ENCODE measurements at places on chromosomes 12 and 14.

DNA sequence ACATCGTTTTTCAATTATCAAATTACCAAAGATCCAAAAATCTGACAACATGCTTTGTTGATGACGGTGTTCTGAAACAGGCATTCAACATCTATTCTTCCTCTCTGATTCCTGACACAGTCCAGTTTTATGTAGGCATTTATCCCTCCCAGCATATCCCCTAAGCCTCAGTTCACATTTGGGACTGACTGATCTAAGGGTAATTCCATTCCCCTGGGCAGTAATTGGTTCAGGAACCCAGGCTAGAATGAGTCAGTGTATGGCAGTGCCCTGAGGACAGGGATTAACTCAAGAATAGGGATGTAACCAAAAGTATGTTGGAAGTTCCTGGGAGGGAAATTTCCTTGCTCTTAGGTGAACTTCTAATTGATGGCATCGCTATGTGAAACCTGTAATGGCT, 10.3 kb upstream of the PCNX1 start:
- DNase-seq: no peak

DNA sequence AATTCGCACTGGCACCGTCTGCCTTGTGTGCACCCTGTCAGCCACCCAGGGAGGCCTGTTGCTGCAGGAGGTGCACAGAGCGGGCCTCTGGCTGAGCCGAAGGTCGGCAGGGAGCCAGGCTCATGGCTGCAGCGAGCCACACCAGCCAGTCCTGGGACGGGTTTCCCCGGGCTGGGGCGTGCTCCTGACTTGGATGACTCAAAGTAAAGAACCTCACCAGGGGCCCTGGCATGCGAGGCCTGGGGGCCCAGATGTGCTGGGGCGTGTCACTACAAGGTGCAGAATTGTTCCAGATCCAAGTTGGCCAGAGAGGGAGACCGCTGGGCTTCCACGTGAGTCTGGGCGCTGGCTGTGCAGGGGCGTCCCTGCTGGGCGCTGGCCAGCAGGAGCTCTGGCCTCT, 34.5 kb downstream of the FBRSL1 start:
- DNase-seq: no peak

- no peak for DNase-seq
Measured at GRCh38 chr14:55122440-55122986, 6.5 kb upstream of the LGALS3 start.

DNA sequence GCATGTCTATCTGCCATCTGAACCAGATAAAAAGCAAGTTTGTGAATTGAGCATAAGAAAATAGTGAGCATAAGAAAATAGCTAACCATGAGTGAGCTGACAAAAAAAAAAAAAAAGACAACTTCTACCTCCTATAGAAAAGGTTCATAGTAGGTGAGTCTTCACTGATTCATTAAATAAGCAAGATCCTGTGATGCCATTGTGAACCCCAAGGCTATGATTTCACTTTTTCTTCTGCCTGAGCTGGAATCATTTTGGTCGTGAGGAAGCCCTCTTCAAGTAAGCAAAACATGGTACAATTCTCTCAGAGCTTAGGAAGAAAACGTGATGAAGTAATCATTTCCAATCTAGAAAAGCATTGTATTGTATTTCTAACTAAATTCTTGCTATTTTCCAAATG, 1.2 kb downstream of the PIK3C2G start:
- no peak for DNase-seq

- peak; percentile 66 for DNase-seq
Measured at GRCh38 chr14:105537580-105538474, 11.4 kb downstream of the TMEM121 start.

DNA sequence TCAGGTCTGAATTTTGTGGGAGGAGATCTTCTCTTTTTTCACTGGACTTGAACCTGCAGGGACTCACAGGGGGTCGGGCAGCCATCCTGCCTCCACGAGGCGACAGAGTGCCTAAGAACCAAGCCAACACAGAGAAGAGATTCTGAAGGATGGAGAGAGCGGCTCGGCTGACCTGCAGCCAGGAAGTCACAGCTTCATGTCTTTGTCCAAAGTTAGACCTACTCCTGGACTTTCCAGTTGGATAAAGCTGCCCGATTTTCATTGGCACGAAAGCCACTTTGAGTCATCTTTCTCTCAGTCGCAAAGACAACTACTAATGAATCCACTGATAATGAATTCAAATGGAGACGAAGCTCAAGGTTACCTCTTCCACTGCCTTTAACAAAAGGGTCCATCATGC, 106.8 kb downstream of the FOXN3 start:
- no peak for DNase-seq
